CD4-positive, alpha-beta T cell treated with Interleukin-4 for 1 hour (primary cell): ENCODE measurements at places on chromosomes 16 and 17.

DNA sequence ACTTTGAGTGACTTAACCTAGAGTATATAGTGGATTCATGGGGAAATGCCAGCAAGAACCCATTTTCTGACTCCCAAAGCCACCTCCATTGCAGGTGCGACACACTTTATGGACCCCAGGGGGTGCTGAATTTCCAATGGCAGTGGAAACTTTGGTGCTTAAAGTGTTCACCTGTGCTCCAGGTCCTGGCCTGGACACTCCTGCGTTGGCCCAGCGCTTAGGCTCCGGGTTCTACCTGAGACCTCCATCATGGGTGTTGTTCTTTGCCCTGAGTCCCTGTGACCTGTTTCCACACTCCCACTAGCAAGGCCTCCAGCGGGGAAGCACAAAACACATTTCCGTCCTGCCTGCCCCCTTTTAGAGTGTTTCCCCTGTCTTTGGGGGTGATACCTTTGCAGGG, 3.0 kb downstream of the CCNF start:
- DNase-seq, result no peak

DNA sequence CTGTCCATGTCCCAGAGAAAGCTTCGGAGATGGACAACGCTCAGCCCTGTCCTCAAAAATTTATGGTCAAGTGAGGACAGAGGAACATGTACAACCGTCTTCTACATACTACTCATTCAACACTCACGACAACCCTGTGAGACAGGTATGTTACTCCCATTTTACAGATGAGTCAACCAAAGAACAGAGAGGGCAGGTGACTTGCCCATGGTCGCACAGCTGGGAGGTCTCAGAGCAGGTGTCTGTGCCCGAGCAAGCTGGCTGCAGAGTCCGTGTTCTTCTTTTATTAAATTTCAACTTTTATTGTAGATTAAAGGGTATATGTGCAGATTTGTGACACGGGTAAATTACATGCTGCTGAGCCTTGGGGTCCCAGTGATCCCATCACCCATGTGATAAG, 5.8 kb upstream of the WFDC1 start:
- DNase-seq, result no peak

- DNase-seq, result no peak
Measured at GRCh38 chr16:1550069-1550468, 16.6 kb downstream of the TMEM204 start.

DNA sequence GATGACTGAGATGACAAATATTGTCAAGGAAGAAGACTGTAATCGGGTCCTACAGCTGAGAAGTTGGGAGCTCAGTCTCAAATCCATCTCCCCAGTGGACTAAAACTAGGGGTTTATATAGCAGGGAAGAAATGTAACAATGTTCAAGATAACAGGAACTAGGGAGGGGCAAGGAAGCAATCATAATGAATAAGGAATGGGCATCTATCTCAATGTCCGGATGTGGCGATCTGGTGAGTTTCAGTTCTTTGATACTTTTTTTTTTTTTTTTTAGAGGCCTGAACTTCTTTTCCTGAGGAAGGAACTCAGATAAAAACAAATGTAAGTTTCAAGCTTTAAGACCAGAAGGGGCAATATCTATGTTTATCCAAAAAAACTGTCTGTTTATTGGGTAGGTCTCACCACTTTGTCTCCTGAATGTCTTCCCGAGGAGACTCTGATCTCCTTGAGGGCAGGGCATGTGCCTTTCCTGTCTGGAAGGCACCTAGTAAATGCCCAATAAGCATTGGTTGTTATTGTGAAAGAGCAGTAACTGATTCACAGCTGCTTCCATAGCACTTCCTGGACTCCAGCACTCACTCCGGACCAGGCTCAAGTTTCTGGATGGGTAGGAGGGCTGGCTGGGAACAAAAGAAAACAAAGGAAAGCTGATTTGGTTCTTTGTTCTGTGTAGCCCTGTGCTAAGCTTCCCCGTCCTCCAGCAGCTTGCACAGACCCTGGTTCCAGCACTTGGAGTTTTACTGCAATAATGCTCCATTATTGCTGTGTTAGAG, 51.9 kb downstream of the MEOX1 start:
- DNase-seq, result no peak

GRCh38 chr16:11503566-11503965, 83.2 kb downstream of the LITAF start:
- no peak for DNase-seq

DNA sequence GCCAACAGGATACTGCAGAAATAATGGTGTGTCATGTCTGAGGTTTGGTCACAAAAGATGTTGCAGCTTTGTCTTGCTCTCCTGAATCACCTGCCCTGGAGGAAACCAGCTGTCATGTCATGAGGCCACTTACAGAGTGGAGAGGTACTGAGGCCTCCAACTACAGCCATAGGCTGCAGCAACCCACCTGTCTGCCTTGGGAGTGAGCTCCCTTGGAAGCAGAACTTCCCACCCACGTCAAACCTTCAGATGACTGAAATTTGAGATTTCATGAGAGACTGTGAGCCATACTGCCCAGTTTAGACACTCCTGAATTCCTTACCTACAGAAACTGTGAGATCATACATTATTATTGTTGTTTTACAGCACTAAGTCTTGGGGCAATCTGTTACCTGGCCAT, 475.9 kb downstream of the HS3ST3B1 start:
- no peak for DNase-seq

DNA sequence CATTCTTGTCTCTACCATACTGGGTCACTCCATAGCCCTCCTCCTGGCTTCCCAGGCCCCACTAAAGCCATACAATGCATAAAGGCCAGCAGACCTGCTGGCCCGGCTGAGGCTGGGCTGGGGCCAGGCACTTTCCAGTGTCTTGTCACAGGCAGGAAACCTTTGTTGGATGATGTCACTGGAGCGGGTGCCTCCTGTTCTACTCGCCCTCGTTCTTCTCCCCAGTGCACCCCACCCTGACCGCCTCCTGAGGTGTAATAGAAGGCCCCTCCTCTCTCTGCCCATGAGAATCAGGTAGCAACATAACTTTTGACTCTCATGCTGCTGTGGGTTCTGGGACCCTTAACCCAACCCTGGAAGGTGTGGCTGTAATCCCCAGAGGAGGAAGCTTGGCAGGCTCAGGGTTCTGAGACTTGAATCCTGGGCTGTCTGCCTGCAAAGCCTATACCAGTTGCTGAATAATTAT, 54.2 kb upstream of the IL34 start:
- no peak for DNase-seq

- no peak for DNase-seq
Measured at GRCh38 chr17:82247182-82247823, 18.5 kb downstream of the SLC16A3 start.

DNA sequence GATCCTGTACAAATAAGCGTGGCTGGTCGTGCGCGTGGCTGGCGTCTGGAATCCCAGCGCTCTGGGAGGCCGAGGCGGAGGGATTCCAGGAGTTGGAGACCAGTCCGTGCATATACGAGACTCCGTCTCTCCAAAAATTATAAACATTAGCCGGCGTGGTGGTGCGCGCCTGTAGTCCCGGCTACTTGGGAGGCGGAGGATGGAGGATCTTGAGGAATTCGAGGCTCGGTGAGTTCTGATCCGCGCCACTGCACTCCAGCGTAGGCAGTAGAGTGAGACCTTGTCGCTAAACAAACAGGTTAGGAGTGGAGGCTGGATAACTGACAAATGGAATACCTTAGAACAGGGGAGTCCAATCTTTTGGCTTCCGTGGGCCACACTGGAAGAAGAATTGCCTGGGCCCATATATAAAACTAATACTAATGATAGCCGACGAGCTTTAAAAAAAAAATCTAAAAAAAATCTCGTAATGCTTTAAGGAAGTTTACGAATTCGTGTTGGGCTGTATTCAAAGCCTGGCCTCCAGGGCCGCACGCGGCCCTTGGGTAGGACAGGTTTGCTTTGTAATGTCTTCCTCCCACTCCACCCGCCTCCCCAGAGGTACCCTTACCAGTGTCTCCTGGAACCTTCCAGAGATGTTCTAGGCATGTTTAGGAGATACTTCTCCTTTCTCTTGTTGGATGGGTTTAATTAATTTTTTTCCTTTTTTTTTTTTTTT, 909 bp upstream of the RSL1D1 start:
- DNase-seq, result no peak

DNA sequence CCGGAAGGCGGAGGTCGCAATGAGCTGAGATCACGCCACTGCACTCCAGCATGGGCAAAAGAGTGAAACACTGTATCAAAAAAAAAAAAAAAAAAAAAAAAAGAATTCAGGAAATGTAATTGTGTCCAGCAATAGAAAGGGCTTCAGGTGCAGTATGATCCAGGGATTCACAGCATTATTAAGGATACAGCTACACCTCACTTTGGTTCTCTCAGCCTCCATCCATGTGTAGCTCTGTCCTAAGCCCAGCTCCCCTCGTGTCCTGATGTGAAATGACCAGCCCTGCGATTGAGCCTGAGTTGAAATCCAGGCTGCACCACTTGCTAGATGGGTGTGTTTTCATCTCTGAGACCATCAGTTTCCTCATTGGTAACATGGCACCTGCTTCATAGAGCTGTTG, 3.0 kb downstream of the SLC5A10 start:
- DNase-seq, result no peak

DNA sequence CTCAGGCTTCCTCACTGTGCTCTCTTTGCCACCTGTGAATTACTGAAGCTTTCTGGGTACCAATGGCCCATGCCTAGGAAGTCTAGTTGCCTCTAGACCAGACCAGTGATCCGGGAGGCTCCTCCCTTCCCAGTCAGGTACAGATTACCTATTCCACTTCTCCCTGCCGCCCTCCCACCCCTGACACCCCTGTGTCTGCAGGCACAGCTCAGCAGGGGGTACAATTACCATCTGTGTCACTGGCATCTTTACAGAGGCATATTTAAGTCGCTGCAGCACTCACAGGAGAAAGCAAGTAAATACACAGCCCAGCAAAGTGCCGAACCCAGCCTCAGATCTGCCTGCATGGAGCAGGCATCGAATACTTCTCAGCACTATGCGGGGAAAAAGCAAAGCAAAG, 5.3 kb upstream of the WSCD1 start:
- DNase-seq, result no peak

- DNase-seq, result no peak
Measured at GRCh38 chr17:65057531-65058090, 1.1 kb upstream of the GNA13 start.

GRCh38 chr17:32757963-32758362, 119.0 kb downstream of the MYO1D start:
- DNase-seq, result no peak

GRCh38 chr16:78932355-78932943, 668.1 kb downstream of the MAF start:
- DNase-seq, result no peak

GRCh38 chr16:12675852-12676251, 127.8 kb downstream of the CPPED1 start:
- no peak for DNase-seq

DNA sequence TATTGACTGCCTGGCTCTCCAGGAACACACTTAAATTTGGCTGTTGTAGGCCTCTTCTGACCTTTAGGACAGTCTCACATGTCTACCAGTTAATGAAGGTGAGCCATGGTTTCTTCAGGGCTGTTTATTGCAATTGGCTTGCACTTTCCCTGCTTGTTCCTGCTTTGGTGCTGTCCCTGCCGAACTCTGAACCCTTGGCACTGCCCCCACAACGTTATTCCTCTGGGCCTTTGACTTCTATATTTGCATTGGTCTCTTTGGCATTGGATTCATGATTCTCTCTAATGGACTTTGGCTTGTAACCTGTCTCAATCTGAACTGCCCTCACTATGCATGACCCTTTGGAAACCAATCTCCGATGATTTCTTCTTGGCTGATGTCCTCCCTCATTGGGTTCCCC, 299.4 kb downstream of the UTP18 start:
- no peak for DNase-seq

DNA sequence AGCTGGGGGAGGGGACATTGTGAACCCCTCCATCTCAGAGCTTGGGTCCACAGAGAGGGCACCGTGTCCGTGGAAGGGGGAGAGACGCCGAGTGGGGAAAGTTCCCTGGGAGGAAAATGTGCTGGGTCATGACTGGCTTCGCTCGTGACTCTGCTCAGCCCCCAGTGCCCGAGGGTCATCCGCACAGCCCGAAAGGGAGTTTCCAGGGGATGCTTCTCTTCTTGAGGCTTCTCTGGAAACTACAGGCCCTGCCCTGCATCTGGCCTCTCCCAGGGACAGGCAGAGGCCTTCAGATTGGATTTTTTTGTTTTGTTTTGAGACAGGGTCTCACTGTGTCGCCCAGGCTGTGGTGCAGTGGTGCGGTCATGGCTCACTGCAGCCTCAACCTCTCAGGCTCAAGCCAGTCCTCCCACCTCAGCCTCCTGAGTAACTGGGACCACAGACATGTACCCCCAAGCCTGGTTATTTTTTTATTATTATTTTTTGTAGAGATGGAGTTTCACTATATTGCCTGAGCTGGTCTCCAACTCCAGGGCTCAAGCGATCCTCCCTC, 9.8 kb upstream of the GSE1 start:
- DNase-seq, result no peak

DNA sequence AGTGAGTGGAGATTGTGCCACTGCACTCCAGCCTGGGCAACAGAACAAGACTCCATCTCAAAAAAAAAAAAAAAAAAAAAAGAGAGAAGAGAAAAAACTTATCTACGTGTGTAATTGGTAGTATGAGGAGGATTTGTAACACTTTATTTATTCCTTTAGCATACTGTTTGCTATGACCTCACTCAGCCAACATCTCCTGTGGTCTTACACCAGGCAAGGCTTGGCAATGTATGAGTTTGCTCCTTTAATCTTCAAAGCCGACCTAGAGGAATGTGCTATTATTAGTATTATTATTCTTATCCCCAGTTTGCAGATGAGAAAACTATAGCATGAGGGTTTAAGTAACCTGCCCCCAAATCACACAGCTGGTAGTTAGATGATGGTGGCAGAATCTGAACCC, 35.8 kb upstream of the HAPSTR1 start:
- no peak for DNase-seq

GRCh38 chr17:38893607-38894006, 23.7 kb downstream of the LASP1 start:
- no peak for DNase-seq

GRCh38 chr16:65476448-65476955, 354.6 kb upstream of the CDH11 start:
- no peak for DNase-seq

DNA sequence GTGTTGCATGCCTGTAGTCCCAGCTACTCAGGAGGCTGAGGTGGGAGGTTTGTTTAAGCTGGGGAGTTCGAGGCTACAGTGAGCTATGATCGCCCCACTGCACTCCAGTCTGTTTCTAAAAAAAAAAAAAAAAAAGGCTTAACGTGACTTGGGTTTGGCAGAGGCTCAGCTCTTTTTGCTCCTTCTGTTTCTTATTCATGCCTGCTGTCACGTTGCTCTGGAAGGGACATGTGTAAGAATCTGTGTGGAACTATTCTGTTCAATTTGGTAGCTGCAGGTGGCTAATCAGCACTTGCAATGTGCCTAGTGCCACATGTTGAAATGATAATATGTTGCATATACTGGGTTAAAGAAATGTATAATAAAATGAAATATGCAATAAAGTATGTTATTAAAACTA, 20.9 kb upstream of the SYT17 start:
- DNase-seq, result no peak
